ENCODE measurements at places on chromosomes 12 and 14.

DNA sequence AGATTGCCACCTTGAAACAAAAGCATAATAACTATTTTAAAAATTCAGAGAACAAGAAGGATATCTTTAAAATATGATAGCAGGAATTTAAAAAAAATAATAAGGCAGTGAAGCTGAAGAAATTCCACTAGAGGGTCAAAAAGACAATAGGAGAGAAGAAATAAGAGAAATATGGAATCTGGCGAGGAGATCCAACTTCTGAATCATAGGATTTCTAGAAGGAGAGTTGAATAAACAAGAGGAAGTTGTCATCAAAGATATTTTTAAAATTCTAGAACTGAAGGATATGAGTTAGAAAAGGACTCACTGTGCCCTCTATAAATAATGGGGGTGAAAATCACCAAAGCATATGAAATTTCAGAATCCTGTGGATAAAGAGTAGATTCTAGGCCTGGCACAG lies 26.8 kb upstream of the TOMM20L start:
- no peak for DNase-seq

- no peak for DNase-seq
Observed at GRCh38 chr12:42396473-42397259, 70.7 kb downstream of the PPHLN1 start.

- no peak for DNase-seq
Observed at GRCh38 chr12:87925021-87925420, 104.2 kb downstream of the C12orf50 start.

DNA sequence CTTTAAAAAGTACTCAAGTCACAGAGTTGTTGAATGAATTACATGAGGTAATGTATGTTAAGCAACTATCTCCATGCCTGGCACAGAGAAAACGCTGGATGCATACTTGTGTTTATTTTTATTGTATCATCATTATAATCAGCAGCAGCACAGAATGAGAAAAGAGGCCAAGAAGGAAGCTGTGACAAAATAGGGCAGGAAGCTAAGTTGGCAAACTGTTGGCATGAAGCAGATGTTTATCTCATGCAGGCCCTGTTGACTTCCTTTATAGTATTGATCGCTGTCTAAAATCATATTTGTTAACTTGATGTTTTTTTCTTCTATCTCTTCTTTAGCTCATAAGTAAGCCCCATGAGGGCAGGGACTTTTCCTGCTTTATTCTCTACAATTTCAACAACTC lies 466.6 kb downstream of the TRHDE start:
- DNase-seq, result peak; percentile 1

DNA sequence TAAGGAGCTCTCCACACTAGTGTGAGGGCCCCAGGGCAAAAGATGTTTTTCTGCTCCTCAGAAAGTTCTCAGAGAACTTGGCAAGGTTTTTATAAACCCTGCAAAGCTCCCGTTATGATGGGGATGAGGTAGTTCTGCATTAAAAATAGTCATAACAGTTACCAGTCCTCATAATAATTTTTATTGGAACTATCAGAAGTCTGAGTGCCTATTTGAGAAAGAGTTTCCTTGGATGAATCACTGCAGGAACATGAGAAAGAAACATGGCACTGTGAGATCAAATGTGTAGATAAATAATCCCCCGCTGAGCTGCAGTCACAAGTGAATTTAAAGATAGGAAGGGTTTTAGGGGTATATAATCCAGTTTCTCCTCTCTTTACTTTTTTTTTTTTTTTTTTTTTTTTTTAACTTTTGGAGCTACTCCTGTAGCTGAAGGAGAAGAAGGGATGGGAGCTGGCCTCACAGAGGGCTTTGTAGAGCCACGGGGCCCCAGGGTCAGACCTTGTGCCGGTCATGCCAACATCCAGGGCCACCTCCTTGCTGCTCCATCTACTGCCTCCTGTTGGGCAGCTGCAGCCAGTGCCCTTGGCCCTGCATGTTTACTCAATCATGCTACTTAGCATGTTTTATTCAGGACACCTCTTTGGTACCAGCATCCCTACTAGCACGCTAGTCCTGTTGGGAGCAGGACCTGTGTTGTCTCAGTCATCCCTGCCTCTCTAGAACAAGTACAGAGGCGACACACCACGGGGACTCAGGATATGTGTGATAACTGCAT lies 39.5 kb downstream of the EVL start:
- DNase-seq, result no peak

DNA sequence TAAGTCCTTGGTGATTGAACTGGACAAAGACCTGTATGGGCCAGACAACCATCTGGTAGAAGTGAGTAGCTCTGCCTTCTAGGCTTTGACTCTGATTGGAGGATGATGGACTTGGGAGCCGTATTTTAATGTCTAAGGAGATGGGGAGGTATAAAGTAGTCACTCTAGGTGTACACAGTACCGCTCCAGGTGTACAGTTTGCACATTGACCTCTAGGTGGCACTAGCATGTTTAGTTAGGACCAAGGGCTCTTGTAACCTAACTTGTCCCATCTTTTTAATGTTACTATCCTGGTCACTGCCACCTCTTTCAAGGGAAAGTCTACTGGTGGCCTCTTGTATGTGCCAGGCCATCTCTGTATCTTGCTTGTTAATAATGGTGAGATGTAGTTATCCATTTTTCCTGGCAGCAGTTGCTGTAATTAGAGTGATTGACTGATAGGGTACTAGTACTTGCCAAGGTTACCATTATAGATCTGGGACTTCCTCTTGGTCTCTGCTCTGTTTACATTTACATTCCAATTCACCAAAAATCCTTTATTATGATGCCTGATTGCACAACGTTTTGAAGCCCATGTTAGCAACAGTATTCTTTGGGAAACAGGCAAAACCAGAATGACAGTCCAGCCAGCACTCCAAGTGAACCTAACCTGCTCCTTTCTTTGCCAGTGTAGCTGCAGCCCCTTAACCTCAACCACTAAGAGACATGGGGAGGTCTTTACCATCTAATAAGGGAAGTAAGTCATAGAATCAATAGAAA lies 3.6 kb downstream of the SMARCD1 start:
- no peak for DNase-seq

DNA sequence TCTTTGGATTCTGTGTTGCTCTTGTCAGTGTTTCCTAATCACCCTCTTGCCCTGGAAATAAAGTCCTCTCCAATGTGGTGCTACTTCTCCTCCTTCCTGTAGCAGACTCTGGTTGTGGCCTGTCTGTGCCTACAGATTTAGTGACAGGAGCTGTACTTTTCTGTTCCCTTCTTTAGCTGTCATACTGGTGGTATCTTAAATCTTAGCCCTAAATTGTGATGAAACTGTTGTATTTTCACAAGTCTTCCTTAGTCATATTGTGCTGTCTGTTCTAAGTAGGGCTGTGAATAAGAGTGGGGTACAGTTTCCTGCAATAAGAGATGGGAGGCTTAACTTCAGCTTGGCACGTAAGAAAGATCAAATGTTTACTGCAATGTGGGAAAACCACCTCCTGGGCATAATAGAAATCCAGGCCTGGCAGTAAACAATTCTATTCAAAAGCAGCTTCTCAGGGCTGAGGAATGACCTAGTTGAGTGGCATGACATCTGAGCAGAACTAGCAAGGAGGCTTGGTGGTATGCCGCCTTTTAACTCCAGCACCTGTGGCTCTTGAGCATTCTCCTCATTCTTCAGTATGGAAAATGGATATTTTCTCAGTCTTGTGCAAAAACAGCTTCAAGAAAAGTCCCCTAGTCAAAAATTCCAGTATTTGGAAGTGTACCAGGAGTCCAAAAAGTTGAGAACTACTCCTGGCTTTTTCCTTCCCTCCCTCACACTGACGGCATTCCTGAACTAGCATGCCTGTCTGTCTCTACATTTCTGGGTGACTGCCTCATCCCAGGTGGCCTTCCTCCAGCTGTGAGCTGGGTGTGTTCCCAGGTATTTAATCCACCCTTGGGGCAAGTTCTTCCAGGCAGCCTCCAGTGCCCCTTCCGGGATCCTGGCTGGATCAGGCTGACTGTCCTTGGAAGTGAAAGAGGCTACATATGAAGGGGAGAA lies 19.5 kb downstream of the ANO6 start:
- no peak for DNase-seq

DNA sequence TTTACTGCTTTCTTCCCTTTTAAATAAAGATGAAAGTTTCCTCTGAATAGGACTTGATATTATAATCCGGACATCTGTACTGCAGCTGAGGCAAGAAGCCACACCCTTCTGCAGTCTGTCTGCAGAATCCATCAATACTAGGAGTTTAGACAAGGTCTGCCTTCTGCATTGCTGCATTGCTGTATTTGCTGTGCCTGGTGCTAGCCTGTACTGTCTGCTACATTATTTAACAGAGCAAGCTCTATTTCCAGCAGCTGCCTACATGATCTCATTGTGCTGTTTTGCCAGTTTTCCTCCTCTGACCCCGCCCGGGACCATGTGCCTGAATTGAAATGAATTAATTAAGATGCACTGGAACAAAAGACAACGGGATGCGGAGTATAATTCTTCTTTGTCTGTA lies 1.7 kb downstream of the TUBA1A start:
- peak; percentile 87 for DNase-seq

DNA sequence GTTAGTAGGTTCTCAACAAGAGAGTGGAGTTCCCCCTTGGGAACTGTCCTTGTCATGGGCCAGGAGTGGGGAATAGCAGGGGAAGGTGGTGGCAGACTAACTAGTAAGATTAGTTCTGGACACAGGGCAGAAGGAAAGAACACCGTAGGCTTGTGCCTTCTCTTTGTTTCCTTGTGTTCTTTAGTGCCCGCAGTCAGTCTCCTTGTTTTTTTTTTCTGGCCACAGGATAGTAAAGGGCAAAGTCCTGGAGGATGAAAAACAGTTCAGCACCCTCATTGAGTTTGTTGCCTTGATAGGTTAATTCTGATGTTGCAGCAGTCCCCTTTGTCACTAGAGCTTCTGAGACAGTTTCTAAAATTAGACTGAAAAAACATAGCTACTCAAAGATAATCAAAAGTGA lies 8.4 kb downstream of the PEX5 start:
- DNase-seq, result no peak

- no peak for DNase-seq
Observed at GRCh38 chr12:195951-196350, 18.0 kb downstream of the SLC6A12 start.

DNA sequence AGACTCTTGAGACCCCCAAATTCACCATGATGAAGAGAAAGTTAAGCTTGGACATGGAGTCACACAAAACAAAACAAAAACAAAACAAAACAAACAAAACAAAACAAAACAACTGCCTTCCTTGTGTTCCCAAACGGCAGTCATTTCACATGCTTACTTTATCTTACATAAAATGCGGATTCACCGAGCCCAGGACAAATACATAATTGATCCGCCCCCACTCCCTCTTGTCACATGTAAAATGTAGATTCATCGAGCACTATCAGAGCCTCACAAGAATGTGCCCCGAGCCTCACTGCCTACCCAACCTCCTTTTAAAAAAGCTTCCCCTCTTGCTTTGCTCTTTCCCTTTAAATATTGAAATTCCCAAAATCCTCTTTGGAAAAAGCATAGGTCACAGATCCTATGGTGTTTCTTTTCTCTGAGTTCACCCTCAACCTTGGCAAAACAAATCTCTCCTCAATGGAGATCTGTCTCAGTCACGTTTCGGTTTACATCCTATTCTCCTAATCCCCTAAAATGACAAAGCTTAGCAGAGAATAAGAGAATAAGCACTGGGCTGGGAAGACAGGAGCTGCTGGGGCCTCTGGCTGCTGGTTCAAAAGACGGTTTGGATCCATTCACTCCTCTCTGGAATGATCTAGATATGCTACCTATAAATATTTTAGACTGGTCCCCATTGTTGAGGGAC lies 83.7 kb downstream of the NINJ2 start:
- DNase-seq, result no peak

- no peak for DNase-seq
Observed at GRCh38 chr12:79482921-79483320, 207.8 kb downstream of the PAWR start.

- no peak for DNase-seq
Observed at GRCh38 chr12:3293446-3294161, 197.4 kb upstream of the PRMT8 start.

DNA sequence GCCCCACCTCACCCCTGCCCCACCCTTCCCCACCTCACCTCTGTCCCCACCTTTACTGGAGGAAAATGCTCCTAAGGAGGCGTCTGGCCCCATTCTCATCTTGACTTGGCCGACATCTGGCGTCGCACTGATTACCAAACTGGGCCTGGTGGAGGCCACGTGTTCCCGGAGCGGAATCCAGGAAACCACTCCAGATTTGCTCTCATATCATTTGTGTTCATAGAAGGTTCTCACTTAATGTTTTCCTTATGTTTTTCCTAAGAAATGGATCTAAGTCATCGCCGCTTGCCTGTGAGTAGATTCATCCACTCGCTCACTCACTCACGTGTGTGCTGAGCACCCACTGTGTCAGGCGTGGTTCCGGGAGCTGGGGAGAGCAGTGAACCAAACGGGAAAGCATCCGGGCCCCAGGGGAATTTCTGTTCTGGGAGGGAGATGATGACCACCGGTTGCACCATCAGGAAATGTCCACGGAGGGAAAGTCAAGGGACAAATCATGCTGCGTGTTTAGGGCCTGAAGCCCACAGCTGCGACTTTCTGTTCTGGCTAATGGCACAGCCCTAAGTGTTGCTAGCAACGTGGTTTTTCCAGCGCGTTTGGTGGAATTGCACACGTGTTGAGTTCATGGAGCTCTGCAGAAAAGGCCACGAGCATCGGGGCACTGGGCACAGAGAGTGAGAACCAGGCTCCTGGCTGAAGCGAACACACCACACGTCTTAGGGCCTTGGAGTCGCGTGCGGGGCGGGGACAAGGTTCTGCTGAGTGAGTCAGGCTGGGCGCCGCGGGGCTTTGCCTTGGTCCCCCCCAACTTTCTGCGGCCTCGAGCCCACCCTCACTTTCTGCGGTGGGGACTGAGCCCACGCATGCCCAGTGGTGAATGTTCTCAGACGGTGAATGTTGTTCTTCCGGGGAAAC lies 57.7 kb downstream of the ADGRD1 start:
- DNase-seq, result peak; percentile 73

- no peak for DNase-seq
Observed at GRCh38 chr12:31560516-31560915, 30.4 kb downstream of the DENND5B start.

GRCh38 chr12:52307836-52308805 lies 13.1 kb downstream of the KRT83 start:
- peak; percentile 54 for DNase-seq

GRCh38 chr12:27627123-27627852 lies 69.0 kb upstream of the REP15 start:
- DNase-seq, result no peak

DNA sequence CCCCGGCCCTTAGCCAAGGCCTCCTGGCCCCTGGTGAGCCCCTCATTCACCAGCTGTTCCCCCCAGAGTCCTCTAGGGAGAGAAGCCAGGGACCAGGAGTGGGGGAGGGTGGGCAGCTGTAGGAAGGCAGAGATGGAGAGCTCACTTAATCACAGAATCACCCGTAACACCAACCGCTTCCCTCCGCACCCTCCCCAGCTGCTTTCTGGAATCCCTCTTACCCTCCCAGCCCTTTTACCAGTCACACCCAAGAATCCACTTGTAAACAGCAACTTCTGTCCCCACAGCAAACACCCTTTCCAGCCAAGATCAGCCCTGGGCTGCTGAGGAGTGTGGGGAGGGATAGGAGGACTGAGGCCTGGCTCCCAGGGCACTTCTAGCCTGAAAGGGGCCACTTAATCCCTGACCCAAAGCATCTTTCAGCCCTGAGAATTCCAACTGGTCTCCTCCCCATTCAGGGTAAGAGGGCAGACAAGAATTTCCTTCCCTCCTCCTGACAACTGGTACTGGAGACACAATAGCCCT lies 18.8 kb downstream of the NCKAP5L start:
- DNase-seq, result peak; percentile 68

GRCh38 chr12:88544991-88545980 lies 35.0 kb downstream of the KITLG start:
- DNase-seq, result no peak
